ENCODE measurements at places on chromosomes 7 and 10. TPM values are rescaled to one million over a fixed set of nuclear protein-coding genes. Genes with fewer than 3 reads are reported as not detected.

DNA sequence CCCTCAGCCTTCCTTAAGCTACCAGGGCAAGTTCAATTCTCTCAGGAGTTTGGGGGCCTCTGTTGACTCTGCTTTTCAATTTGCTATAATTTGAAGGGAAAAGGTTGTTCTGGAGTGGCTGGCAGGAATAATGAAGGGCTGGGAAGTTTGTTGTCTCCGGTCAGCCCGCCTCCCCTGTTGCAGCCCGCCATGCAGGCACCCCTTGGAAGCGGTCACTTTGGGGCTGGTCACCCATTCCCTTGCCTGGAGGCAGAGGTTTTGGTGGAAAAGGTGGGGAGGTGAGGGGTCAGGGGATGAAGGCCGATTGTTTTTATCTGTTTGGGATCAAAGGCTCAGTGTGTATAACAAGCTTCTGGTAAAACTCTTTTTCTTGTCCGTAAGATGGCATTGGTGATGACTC lies 79.1 kb downstream of the GRK5 start:
- no peak for DNase-seq
- no peaks in the 10 kb centered on the region for H3K27me3 ChIP-seq
- H3K4me1 ChIP-seq: peaks cover 66% of the 10 kb centered on the region
- H3K4me3 ChIP-seq: no peak overlapping the region

Gene AKR1C4
- not detected for total RNA-seq

DNA sequence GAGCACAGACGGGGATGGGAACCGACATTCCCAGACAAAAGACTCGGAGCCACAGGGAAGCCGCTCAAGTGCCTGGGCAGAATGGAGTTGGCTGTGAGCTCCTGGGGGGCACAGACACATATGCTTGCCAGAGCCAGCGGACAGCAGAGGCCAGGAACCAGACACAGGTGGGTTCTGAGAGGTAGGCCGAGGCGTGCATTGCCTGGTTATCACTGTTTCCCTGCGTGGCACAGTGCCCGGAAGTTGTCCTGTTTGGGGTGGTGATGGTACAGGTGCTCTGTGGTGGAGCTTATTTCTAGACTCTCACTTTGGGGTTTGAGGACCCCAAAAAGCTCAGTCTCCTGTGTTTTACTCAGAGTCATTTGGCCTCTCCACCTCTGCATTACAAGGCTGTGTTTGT lies 2.5 kb downstream of the PALD1 start:
- no peak for DNase-seq
- H3K36me3 ChIP-seq: no peaks in the 10 kb centered on the region
- no peak overlapping the region for H3K27ac ChIP-seq
- H3K4me3 ChIP-seq: no peak overlapping the region

DNA sequence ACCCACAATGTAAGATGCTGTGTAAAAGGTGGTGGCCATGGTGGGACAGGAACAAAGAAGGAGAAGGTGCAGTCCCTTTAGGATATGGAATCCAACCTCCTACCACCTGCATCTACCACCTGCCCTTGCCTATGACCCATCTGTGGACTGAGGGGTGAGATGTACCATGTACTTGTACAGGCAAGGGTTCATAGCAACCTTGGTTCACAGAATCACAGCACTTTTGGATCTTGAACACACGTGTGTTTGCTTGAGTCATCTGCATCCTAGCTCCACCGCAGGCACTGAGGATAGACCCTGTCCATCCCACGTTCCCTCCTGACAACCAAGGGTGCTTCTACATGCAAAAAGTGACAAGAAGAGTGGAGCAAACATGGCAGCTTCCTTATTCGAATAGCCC lies 162.3 kb downstream of the GFRA1 start:
- no peak overlapping the region for H3K27ac ChIP-seq
- no peaks in the 10 kb centered on the region for H3K27me3 ChIP-seq
- H3K4me3 ChIP-seq: no peak overlapping the region
- DNase-seq: no peak

- no peak overlapping the region for H3K4me3 ChIP-seq
- DNase-seq: peak; percentile 60
- peaks cover 42% of the 10 kb centered on the region for H3K4me1 ChIP-seq
- H3K36me3 ChIP-seq: no peaks in the 10 kb centered on the region
- H3K27ac ChIP-seq: peak overlapping the region; percentile 91
- no peaks in the 10 kb centered on the region for H3K27me3 ChIP-seq
These were observed 70.0 kb upstream of the INPP5A start for GRCh38 chr10:132467464-132468149.

GRCh38 chr10:10330418-10330817 lies 687.3 kb upstream of the CELF2 start:
- no peak for DNase-seq
- no peaks in the 10 kb centered on the region for H3K27me3 ChIP-seq
- no peak overlapping the region for H3K4me3 ChIP-seq
- no peaks in the 10 kb centered on the region for H3K4me1 ChIP-seq

GRCh38 chr7:38796626-38797501 lies 112.1 kb downstream of the VPS41 start:
- H3K4me1 ChIP-seq: no peaks in the 10 kb centered on the region
- no peak overlapping the region for H3K27ac ChIP-seq
- H3K36me3 ChIP-seq: no peaks in the 10 kb centered on the region
- H3K27me3 ChIP-seq: no peaks in the 10 kb centered on the region
- peak; percentile 44 for DNase-seq

DNA sequence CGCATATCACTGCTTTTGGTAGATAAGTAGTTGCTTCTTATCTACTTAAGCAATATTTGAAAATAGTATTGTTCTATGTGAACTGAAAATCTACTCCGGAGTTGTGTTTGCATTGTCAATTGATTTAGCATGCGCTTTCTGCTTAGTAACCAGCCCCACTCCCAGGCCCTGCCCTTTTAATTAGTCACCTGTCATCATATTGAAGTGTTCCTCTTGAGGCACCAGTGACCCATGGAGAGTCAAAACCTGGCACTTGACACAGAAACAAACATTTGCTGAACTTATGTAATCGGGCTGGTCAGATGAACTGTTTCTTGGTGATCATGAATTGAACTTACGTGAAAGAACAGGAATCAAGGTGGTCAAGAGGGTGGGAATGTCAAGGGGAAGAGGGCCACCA lies 27.8 kb upstream of the CDHR3 start:
- no peaks in the 10 kb centered on the region for H3K36me3 ChIP-seq
- no peak overlapping the region for H3K27ac ChIP-seq
- H3K27me3 ChIP-seq: no peaks in the 10 kb centered on the region
- H3K4me1 ChIP-seq: peaks cover 14% of the 10 kb centered on the region

Gene IFIT1
- total RNA-seq: 6.0 TPM

Gene SFMBT2
- 2.6 TPM for total RNA-seq

- H3K27ac ChIP-seq: peak overlapping the region; percentile 68
- peaks cover 31% of the 10 kb centered on the region for H3K4me1 ChIP-seq
- no peak for DNase-seq
These were observed 7.8 kb downstream of the CPA5 start for GRCh38 chr7:130352194-130353074.

Gene NKX1-2
- not detected for total RNA-seq

DNA sequence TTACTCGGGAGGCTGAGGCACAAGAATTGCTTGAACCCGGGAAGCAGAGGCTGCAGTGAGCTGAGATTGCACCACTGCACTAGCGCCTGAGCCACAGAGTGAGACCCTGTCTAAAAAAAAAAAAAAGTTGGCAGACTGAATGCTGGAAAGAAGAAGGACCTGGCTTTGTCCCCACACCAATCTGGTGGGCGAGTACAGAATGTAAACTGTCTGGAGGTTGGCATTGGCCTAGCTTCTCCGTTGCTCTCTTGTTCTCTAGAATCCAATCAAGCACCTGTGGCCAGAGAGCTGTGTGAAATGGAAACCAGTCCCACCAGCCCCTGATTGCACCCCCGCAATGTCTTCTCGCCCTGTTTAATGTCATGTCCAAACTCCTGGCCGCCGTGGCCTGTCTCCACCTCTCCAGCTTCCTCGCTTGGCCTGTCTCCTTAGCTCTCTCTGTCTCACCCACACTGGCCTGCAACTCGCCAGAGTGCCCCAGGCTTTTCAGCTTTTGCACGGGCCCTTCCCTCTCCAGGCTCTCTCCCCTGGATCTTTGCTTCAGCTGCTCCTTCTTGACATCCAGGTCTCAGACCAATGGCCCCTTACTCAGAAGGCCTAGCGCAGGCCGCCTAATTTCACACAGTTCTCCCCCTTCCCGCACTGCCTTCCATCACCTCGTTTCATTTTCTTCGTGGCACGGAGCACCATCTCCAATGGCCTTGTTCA lies 670 bp upstream of the AGK start:
- H3K27ac ChIP-seq: peak overlapping the region; percentile 82
- H3K27me3 ChIP-seq: no peaks in the 10 kb centered on the region
- peak overlapping the region; percentile 96 for H3K4me3 ChIP-seq
- no peaks in the 10 kb centered on the region for H3K36me3 ChIP-seq
- H3K4me1 ChIP-seq: no peaks in the 10 kb centered on the region

Gene TMEM270
- total RNA-seq: not detected

- no peak for DNase-seq
- no peaks in the 10 kb centered on the region for H3K36me3 ChIP-seq
- H3K27ac ChIP-seq: peak overlapping the region; percentile 98
- H3K4me3 ChIP-seq: peak overlapping the region; percentile 88
- H3K4me1 ChIP-seq: peaks cover 27% of the 10 kb centered on the region
- H3K27me3 ChIP-seq: no peaks in the 10 kb centered on the region
These were observed 2.0 kb downstream of the PPP3CB start for GRCh38 chr10:73493781-73494180.

DNA sequence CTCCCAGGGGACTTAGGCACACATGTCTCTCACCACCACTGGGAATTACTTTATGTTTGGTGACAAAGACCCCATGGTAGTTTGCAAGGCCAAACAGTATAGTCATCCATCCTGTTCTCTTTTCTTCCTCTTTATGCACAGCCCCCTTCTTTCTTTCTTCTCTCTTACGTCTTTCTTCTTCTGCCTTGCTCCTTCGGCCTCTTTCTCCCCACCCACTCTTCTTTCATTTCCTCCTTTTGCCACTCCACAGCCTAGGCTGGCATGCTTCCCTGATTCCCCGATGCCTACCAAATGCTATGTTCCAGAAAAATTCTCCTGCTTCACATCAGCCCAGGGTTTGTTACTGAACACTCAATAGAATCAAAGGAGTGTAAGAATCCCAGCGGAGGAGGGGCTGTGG lies 62.4 kb upstream of the MKLN1 start:
- H3K36me3 ChIP-seq: no peaks in the 10 kb centered on the region
- H3K27ac ChIP-seq: no peak overlapping the region
- no peak for DNase-seq
- no peaks in the 10 kb centered on the region for H3K27me3 ChIP-seq

Gene GPR26
- total RNA-seq: not detected

Gene WIPF3
- not detected for total RNA-seq

DNA sequence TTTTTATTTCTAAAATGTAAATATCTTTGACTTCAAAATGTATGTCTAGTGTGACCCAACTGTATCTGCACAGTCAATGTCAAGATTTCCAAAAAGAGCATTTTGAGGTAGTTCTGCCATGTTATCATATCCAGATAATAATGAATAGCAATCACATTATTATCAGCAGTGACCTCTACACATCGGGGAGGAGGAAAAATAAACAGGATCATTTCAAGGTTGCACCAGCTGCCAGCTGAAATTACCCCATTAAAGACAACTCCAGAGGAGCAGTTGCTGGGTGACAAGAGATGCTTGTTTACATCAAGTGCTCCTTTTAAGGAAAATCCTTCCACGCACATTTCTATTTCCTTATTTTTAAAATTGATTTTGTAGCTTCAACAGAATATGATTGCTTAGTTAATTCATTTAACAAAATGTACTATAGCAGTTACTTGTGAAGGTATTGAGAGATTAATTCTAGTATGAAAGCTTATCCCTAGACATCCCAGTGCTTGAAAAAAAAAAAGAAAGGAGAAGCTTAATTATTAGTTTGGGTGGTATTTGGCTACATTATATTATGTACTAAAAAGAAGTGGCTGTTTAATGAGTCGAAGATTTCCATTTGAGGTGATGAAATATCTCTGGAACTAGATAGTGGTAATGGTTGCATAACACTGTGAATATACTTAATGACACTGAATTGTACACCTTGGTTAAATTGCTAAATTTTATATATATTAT lies 19.3 kb upstream of the SLC35G1 start:
- no peaks in the 10 kb centered on the region for H3K4me1 ChIP-seq
- H3K36me3 ChIP-seq: no peaks in the 10 kb centered on the region
- no peak for DNase-seq
- no peak overlapping the region for H3K4me3 ChIP-seq

DNA sequence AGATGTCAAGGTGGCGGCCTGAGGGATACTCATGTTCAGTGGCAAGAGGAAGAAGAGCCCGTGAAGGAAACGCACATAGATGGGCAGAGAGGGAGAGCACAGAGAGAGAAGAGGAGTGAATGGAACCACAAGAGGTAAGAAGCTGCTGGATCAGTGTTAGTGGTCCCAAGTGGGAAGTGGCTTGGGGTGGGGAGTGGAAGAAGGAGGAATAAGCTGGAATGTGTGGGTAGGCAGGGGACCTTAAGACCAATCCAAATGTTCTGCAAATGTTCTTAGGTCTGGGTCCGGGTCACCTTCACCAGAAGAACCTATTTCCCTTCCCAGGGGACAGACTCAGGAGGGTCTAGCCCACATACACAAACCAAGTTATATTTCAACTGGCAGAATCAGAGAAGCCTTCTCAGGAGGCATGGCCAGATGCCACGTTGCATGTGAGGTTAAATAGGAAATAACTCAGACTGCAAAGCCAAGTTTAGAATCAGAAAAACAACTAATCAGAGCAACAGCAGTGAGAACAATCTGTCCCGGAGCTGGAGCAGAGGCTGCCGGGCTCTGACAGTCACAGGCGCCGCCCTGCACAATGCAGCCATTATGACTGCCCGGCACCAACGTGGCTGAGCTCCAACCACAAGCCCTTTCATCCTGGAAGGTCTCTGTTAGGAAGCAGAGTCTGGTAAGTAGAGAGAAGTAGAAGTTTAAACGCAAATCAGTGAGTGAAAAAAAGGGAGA lies 78.6 kb upstream of the ARMC3 start:
- no peaks in the 10 kb centered on the region for H3K27me3 ChIP-seq
- H3K27ac ChIP-seq: peak overlapping the region; percentile 33

Gene ADCY1
- not detected for total RNA-seq

GRCh38 chr7:81457852-81458522 lies 311.9 kb downstream of the HGF start:
- H3K36me3 ChIP-seq: no peaks in the 10 kb centered on the region
- H3K4me1 ChIP-seq: no peaks in the 10 kb centered on the region
- no peaks in the 10 kb centered on the region for H3K27me3 ChIP-seq
- H3K27ac ChIP-seq: no peak overlapping the region
- H3K4me3 ChIP-seq: no peak overlapping the region
- no peak for DNase-seq

Gene PTPRZ1
- 1.6 TPM for total RNA-seq

DNA sequence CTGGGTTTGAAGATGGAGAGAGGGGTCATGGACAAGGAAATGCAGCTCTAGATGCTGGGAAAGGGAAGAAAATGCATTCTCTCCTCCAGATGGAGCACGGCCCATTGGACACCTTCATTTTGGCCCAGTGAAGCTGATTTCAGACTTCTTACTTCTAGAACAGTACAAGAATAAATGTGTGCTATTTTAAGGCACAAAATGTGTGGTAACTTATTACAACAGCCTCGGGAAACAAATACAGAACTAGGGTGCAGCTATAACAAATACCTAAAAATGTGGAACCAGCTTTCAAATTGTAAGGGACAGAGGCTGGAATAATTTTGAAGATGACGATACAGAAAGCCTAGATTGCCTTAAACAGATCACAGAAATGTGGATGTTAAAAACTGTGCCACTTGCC lies 54.1 kb downstream of the CYTH3 start:
- no peaks in the 10 kb centered on the region for H3K4me1 ChIP-seq
- no peak overlapping the region for H3K4me3 ChIP-seq

Gene SPDYE2B
- not detected for total RNA-seq

Gene MDFIC
- 14.8 TPM for total RNA-seq

Data from transverse colon (tissue), 4 donors.